ENCODE measurements at places on chromosomes 12 and 14. TPM values are rescaled to one million over a fixed set of nuclear protein-coding genes. Genes with fewer than 3 reads are reported as not detected.

DNA sequence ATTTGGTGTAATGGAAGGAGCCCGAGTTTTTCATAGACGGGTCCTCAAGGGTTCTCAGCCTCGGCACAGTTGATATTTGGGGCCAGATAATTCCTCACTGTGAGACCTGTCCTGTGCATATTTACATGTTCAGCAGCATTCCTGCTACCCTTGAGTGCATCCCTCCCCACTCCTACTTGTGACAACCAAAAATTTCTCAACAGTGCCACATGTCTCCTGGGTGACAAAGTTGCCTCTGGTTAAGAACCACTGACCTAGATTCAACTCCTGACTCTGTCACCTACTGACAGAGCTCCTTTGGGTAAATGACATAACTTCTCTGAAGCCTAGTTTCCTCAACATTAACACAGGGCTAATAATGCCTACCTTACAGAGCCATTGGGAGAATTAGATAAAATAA, 60.4 kb downstream of the TTC9 start:
- H3K4me3 ChIP-seq = no peak overlapping the region
- no peaks in the 10 kb centered on the region for H3K4me1 ChIP-seq
- H3K27me3 ChIP-seq = no peaks in the 10 kb centered on the region

DNA sequence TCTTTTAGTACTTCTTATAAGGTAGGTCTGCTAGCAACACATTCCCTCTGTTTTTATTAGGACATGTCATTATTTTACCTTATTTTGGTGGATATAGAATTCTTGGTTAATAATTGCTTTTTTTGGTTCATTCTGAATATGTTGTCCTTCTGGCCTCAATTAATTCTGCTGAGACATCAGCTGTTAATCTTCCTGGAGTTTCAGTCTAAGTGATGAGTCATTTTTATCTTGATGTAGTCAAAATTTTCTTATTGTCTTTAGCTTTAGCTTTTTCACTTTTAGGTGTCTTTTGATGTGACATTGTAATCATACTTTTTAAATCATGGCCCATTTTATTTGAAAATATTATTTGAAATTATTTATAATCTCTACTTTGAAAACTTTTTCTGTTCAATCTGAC, 104.9 kb upstream of the PMCH start:
- H3K27me3 ChIP-seq = no peaks in the 10 kb centered on the region
- no peak for DNase-seq
- no peak overlapping the region for H3K27ac ChIP-seq
- H3K4me1 ChIP-seq = no peaks in the 10 kb centered on the region
- H3K4me3 ChIP-seq = no peak overlapping the region

DNA sequence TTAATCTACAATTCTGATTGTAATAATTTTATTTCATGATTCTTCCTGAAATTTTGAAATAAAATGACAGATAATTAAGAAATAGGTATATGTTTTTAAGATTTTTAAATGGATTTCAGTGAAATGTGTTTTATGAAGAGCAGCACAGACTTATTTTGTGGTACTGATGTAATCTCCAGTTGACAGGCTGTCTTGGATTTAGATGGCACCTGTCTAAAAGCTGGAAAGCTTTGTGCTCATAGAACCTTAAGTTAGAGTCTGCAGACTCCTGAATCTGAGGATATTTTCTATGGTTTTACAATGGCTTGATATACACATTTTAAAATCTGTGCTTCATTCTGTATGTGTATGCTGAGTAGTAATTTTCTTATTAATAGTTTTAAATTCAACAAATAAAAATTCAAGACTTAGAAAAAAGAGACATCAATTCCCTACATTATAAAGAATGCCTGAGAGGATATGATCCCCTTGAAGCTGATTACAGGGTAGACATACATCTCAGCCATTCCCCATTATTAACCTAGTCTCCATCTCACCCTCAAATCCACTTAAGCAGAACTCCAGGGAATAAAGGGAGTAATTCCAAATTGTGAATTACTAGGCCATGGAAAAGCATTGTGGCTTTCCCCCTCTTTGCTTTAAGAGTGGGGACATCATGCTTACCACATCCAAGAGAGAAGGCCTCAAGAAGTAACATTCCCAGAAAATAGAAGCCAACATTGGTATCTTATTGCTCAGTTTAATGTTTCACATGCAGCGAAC, 33.7 kb upstream of the ACSS3 start:
- H3K36me3 ChIP-seq = no peaks in the 10 kb centered on the region
- no peak overlapping the region for H3K27ac ChIP-seq
- H3K27me3 ChIP-seq = no peaks in the 10 kb centered on the region
- H3K4me1 ChIP-seq = no peaks in the 10 kb centered on the region

DNA sequence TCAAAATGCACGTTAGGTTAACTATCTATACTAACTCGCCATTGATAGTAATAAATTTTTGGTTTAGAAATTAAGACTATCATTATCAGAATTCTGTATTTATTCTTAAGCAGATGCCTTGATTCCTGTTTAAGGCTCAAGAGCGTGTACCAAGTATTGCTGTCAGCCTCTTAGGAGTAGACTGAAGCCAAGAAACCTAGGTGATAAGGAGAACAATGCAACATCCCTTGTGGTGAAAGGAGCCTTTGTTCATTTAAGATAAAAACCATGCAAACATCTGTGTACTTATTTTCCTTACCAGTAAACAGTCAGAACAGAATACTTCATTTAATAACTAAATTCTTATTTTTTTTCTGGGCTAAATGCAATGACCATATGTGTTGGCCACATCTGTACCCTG, 109.4 kb upstream of the NOVA1 start:
- H3K36me3 ChIP-seq = no peaks in the 10 kb centered on the region
- no peaks in the 10 kb centered on the region for H3K27me3 ChIP-seq
- no peaks in the 10 kb centered on the region for H3K4me1 ChIP-seq
- H3K4me3 ChIP-seq = no peak overlapping the region
- H3K27ac ChIP-seq = no peak overlapping the region

- no peaks in the 10 kb centered on the region for H3K36me3 ChIP-seq
- no peak overlapping the region for H3K27ac ChIP-seq
- DNase-seq = no peak
- H3K27me3 ChIP-seq = no peaks in the 10 kb centered on the region
- H3K4me3 ChIP-seq = no peak overlapping the region
- peaks cover 8% of the 10 kb centered on the region for H3K4me1 ChIP-seq
These were observed 70.4 kb upstream of the USP44 start for GRCh38 chr12:95621725-95622124.

GRCh38 chr12:79482323-79482722, 208.4 kb downstream of the PAWR start:
- no peak overlapping the region for H3K27ac ChIP-seq
- no peak overlapping the region for H3K4me3 ChIP-seq
- H3K27me3 ChIP-seq = no peaks in the 10 kb centered on the region

- H3K27ac ChIP-seq = no peak overlapping the region
- no peak overlapping the region for H3K4me3 ChIP-seq
- H3K27me3 ChIP-seq = no peaks in the 10 kb centered on the region
These were observed 23.4 kb downstream of the DUSP16 start for GRCh38 chr12:12539028-12539810.

DNA sequence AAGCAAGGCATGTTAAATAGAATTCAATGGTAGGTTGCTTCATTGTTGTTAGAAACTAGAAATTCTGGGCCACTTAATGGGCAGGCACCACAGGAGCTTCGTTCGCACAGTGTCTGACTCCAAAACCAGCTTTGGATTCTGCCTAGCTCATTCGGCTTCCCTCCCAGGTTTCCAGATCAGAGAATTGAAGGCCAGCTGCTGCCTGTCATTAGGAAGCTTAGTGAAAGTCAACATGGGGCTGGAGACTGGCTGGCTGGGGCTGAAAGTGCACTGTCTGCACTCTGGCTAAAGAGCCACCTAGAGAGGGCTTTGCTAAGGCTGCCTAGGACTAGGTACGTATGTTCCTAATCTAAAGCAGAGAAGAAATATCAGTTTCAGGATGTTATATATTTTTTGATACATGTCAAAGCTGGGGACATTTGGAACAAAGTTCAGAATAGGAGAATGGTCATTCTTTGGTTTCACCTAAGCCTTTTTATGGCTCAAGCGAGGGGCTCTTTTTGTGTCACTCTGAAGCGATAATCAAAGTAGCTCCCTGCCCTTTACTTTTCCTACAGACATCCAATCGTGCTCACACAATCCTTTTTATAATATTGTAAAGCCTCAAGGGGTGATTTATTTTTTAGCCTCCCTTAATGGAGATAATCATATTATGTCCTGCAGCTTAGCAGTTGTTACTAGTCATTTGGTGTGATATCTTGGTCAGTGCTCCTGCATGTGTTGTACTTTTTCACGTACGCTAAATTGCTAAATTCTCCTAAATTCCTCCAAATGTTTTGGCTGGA, 238.5 kb upstream of the NAV3 start:
- DNase-seq = no peak
- H3K4me1 ChIP-seq = no peaks in the 10 kb centered on the region
- no peaks in the 10 kb centered on the region for H3K36me3 ChIP-seq
- H3K27me3 ChIP-seq = no peaks in the 10 kb centered on the region

- H3K4me1 ChIP-seq = no peaks in the 10 kb centered on the region
- H3K36me3 ChIP-seq = peaks cover 65% of the 10 kb centered on the region
- H3K4me3 ChIP-seq = no peak overlapping the region
These were observed 16.4 kb upstream of the RAB35 start for GRCh38 chr12:120132863-120133385.

DNA sequence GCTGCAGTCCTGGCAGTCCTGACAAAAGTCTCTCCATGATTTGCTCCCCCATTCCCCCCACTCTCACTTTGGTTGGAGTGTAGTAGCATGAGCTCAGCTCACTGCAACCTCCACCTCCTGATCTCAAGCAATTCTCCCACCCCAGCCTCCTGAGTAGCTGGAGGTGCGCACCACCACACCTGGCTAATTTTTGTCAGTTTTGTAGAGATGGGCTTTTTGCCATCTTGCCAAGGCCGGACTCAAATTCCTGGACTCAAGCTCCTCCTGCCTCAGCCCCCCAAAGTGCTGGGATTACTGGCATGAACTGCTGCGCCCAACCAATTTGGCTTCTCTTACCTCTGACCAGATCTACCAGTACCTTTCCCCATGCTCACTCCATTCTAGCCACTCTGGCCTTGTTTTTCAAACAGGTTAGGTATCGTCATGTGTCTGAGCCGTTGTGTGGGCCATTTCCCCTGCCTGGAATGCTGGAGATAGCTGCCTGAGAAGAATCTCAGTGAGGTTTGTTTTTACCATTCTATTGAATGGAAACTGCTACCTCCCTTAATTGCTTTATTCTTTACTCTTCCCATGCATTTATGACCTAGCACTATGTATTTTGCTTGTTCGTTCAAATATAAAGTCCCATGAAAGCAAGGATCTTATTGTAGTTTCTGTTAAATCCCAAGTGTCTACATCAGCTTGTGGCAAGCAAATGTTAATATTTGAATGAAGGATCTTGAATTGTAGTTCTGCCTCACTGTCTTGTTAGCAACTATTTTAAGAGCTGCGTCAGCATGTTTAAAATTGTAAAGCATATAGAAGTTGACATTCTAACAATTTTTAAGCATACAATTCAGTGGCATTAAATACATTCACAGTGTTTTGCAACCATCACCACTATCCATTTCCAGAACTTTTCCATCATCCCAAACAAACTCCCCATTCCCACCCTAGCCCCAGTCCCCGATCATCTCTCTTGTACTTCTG, 39.7 kb downstream of the CPSF6 start:
- DNase-seq = no peak
- H3K4me3 ChIP-seq = no peak overlapping the region
- H3K36me3 ChIP-seq = no peaks in the 10 kb centered on the region
- H3K27me3 ChIP-seq = peaks cover 3% of the 10 kb centered on the region
- H3K27ac ChIP-seq = no peak overlapping the region
- H3K4me1 ChIP-seq = no peaks in the 10 kb centered on the region

DNA sequence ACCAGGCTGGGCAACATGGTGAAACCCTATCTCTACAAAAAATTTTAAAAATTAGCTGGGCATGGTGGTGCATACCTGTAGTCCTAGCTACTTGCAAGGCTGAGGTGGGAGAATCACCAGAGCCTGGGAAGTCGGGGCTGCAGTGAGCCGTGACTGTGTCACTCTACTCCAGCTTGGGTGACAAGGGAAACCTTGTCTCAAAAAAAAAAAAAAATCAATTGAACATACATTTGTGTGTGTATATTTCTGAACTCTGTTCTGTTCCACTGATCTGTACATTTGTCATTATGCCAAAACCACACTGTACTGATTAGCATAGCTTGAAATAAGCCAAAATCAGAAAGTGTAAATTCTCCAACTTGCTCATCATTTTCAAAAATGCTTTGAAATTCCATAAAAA, 254.6 kb downstream of the SOX5 start:
- no peaks in the 10 kb centered on the region for H3K27me3 ChIP-seq
- no peaks in the 10 kb centered on the region for H3K4me1 ChIP-seq
- no peaks in the 10 kb centered on the region for H3K36me3 ChIP-seq
- H3K27ac ChIP-seq = no peak overlapping the region

GRCh38 chr14:92589213-92589852, 75.8 kb downstream of the RIN3 start:
- H3K4me3 ChIP-seq = no peak overlapping the region
- no peaks in the 10 kb centered on the region for H3K27me3 ChIP-seq
- H3K36me3 ChIP-seq = no peaks in the 10 kb centered on the region
- H3K27ac ChIP-seq = no peak overlapping the region
- no peaks in the 10 kb centered on the region for H3K4me1 ChIP-seq

DNA sequence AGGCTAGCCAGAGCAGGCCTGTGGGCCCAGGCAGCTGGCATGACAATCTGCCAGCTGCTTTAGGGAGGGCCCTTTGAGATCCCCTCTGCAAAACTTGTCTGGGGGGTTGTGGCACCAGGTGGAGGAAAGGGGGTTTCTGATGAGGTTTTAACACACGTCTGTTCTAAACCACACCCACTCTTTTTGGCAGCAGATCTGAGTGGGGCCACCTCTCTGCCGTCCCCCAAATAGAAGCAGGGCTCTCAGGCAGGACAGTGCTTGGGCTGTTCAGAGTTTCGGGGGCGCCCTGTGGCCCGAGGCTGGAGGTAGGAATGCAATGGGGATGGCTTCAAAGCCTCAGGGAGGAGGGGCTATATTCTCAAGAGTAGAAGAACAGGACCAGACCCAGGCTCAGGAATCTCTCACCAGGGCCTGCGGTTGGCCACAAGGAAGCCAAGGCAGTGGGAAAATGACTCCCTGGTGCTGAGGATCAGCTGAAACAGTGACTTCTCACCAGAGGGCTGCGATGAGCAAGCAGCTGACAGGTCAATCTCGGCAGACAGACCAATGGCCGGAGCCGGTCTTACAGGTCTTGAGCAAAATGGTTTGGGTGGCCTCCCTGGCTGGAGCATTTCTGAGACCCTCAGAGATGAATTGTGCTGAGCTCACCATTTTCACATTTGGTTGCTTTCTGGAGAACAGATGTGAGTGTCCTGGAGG, 1.5 kb upstream of the KRT5 start:
- no peaks in the 10 kb centered on the region for H3K4me1 ChIP-seq
- H3K27ac ChIP-seq = no peak overlapping the region
- H3K36me3 ChIP-seq = no peaks in the 10 kb centered on the region
- no peak for DNase-seq

GRCh38 chr14:102629011-102629444, 36.6 kb downstream of the RCOR1 start:
- no peaks in the 10 kb centered on the region for H3K36me3 ChIP-seq
- no peak overlapping the region for H3K27ac ChIP-seq
- no peak overlapping the region for H3K4me3 ChIP-seq
- H3K27me3 ChIP-seq = no peaks in the 10 kb centered on the region

The BMAL2 gene
- total RNA-seq = 12.8 TPM

The LETMD1 gene
- total RNA-seq = 54.4 TPM

The DPF3 gene
- total RNA-seq = 2.8 TPM

The INHBC gene
- not detected for total RNA-seq
